ENCODE measurements at places on chromosomes 3 and 15.

- DNase-seq, result no peak
Measured at GRCh38 chr15:68401496-68402431, 30.2 kb downstream of the ITGA11 start.

GRCh38 chr3:106880206-106880605, 497.0 kb upstream of the CCDC54 start:
- DNase-seq, result no peak

GRCh38 chr3:22121068-22121701, 370.2 kb upstream of the ZNF385D start:
- DNase-seq, result no peak

DNA sequence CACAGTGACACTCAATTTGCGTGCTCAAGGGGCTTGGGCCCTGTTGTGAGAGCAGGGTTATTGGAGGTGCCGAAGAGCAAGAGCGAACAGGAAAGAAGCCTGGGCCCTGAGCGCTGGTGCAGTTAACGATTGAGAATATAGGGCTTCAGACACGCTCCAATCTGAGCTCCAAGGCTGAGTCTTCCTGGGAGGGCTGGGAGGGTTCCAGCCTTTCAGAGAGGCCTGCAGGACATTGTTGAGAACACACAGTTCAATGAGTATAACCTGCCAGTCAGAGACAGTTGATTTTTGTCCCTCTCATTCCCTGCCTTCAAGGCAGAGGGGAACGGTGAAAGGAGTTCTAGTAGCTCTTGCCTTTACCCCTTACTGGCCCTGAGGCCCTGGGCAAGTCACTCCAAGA, 47.3 kb downstream of the GLDN start:
- no peak for DNase-seq

GRCh38 chr3:102353148-102353547, 81.7 kb upstream of the ZPLD1 start:
- DNase-seq, result no peak

- DNase-seq, result no peak
Measured at GRCh38 chr15:81257435-81257834, 60.8 kb downstream of the IL16 start.

DNA sequence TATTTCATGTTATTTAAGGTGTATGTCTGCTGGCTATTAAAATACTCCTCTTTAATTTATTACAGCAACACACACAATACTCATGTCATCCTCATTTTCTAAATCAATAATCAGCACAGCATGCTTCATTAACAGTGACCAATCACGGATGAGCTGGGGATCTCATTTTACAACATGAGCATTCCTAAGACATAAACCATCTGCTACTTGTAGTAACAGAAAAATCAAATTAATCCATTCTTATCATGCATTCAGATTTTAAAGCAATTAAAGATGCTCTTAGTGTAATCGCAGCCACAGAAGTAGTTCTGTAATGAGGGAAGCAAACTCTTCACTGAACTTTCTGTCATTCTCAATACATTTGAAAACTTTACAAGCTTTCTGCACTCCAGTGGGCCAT, 191.1 kb downstream of the TBC1D5 start:
- DNase-seq, result no peak

GRCh38 chr3:50194903-50195500, 3.6 kb downstream of the GNAT1 start:
- DNase-seq, result no peak

DNA sequence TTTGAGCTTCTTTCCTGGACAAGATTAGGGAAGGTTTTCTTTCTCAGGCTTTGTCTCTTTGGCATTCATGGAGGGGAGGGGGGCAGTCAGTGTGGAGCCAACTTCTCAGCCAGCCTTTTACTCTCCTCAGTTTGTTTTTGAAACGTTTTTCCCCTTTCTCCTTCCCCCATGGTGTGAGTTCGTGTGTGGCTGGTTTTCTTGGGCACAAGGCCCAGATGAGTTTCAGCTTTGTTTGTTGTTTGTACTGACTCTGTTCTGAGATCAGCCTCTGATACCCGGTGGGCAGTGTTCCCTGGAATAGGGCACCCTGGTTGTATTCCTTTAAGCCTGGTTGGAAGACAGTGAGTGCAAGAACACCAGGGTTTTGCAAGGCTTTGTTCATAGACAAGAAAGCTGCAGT, 168.2 kb upstream of the RARB start:
- DNase-seq, result no peak

GRCh38 chr15:80216911-80217310, 35.1 kb downstream of the CTXND1 start:
- no peak for DNase-seq

DNA sequence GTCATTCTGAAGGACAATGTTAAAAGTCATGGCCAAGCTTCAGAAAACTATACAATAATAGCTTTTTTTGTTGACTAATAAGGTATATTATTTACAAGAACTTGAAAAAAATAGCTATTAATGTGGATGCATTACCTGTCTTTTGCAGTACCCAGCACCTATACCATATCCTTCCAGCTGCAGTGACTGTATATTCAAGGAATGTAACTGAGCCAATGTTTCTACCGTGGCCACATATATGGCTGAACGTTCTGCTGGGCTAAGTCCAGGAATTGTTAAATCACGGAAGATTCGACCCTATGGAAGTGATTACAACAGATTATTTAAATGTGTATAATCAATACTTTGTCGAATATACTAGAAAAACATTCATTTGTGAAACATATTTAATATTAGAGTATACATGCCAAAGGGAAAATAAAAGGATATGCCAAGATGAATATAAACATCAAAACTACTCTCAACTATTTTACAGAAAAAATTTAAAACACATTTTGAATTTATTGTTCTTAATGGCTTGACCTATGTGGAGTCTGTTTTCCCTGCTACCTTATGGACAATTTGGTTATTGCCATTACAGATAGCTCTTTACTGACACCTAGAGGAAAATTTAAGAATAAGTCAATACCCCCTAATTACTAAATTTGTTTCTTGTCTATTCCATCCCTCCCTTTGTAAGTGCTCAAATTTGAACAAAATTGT, 17.6 kb downstream of the ACAD11 start:
- DNase-seq, result no peak

DNA sequence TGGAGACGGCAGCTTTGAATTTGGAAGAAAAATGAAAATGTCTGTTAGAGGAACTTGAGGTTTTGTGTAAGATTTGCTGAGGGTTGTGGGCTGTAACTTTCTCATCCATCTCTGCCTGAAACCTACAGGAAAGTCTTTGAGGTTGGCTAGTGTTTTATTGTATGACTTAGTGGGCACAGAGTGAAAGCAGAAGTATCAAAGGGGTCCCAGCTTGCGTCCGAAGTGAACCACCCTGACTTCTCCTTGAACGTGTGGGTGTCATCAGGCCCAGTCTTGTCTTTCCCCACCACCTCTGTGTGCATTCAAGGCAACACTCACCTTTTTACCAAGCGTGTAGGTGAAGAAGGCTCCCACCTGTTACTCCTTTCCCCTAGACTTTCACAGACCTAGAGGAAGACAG, 682.1 kb upstream of the CFAP20DC start:
- no peak for DNase-seq

DNA sequence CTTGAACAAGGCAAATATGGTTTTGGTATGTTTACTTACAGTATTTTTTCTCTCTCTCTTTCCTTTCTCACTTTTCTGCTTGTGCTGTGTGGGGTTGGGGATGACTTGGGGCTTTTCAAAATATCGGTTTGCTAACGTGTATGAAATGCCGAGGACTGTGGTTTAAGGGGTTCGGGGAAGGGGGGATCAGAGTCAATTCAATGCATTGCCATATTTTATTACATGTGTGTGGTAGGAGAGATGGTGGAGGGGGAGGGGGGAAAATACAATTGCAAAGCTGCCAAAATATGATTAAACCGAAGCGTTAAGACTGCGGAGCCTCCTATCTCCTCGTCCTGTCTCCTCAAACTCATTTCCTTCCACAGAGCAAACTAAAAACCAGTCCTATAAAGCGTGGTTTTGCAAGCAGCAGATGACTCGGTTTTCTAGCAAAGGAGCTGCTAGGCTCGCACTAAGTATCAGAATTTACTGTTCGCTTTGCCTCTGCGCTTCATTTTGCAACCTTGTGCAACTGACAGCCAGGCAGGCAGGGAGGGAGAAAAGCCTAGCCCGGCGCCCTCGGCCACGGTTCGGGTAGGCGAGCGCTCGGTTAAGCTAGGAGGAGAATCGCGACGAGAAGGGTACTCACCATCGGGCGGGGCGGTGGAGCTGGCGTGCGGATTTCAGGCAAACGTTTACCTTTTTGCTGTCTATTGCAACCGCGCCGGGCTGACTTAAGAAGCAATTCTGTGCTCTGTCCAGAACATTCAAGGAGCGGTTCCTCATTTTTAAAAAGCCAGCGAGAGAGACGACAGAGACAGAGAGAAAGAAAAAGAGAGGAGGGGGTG, 4.0 kb upstream of the NR2F2 start:
- no peak for DNase-seq

GRCh38 chr3:113852506-113852905, 13.9 kb downstream of the GRAMD1C start:
- no peak for DNase-seq

DNA sequence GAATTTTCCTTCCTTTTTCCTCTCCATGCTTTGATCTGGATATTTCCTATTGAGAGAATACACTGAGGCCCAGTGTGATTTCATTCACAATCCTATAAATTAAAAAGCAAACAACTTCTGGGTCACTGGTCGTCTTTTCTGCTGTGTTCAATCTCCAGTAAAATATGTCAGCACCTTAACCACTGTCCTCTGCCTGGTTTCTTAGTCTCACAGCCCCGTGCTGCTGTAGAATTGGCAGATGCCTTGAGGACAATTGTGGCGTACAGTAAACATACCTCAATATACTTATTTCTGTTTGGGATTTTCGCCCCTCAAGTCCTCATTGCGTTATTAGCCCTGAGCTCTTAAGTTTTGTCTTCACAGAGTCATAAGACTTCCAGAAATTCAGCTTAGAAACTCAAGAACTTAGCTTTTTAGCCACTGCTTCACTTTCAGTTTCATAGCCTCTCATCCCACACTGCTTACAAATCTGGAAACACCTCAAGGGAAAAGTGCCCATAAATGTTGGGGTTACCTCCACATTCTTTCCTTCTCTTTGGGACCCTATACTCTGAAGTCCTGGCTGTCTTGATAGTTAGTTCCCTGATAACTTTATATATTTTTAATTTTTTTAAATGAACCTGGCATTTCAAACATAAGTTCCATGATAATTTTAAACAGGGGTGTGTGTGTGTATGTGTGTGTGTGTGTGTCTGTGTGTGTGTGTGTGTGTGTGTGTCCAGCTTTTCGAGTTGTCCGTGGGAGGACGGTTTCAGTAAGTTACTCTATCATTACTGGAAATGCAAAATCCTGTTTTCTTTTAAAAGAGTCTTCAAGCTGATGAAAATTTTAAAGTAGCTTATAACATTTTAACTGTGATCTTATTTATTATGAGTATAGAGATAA, 238.4 kb upstream of the CTDSPL start:
- DNase-seq, result no peak

DNA sequence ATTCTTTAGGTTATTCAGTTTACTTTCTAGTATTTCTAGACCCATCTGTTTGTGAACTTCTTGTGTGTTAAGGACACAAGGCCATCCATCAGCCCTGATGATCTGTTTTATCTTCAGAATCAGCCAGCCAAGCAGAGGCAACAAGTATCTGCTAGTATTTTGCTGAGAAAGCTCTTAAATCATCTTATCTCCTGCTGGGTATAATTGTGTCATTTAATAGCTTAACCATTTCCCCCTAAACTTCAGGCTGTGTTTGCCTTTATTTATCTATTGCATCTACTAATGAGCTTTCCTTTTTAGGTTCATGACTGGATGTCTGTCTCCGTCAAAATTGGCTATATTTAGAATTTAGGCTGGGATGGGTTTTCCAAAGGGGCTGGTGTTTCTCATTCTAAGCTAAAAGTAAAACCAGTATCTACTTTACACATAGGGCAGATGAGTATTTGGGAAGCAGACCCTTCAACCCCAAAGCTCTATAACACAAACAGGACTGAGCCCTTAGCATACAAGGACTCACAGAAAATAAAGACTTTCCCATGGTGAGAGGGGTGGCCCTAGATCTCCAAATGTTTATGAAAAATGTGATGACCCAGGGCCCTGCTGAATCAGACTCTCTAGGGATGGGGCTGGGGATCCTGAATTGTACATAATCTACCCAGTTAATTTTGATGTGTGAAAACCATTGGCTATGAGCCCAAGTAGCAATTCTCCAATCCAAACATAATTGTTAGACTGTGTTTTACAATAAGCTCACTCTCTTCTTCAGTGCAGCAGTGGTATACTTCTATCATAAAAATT, 65.3 kb upstream of the PSMD6 start:
- DNase-seq, result no peak

DNA sequence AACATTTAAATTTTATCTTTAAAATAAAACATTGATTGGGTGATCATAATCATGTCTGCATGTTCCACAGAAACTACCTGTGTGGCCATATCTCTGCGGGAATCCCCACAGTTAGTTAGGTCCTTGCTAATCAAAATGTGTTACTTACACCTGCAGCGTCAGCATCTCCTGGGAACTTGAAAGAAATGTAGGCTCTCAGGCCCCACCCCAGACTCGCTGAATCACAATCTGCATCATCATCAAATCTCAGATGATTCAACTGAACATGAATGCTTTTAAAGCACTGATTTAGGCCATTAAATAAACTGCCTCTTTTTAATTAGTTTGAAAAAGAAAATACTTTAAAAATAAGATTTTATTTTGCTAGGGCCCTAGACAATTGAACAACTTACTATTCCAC, 577.8 kb downstream of the PYDC2 start:
- DNase-seq, result no peak

GRCh38 chr3:81270603-81271379, 490.7 kb downstream of the GBE1 start:
- no peak for DNase-seq

- no peak for DNase-seq
Measured at GRCh38 chr3:57681691-57682090, 11.2 kb downstream of the DENND6A start.

DNA sequence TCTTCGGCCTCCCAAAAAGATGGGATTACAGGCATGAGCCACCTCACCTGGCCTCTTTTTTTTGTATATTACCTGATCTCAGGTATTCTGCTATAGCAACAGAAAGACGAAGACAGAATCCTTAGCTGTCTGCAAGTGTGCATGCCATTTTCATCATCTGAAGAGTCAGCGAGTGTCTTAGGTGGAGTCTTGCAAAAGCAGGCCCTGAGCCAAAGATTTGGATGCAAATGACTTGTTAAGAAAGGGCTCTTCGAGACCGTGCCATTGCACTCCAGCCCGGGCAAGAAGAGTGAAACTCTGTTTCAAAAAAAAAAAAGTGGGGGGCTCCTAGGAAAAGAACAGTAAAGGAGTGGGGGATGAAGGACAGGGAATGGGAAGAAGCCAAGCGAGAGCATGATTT, 10.2 kb upstream of the TRIM69 start:
- no peak for DNase-seq

- no peak for DNase-seq
Measured at GRCh38 chr3:52352566-52352965, 36.4 kb downstream of the DNAH1 start.

All from activated T-helper 1 cell treated with Interleukin-2 at 50 U/mL for 16 hours (primary cell).